ENCODE measurements at places on chromosomes 7 and 10. TPM values are rescaled to one million over a fixed set of nuclear protein-coding genes. Genes with fewer than 3 reads are reported as not detected.

- DNase-seq: no peak
Observed at GRCh38 chr10:66575251-66575855, 350.5 kb upstream of the LRRTM3 start.

DNA sequence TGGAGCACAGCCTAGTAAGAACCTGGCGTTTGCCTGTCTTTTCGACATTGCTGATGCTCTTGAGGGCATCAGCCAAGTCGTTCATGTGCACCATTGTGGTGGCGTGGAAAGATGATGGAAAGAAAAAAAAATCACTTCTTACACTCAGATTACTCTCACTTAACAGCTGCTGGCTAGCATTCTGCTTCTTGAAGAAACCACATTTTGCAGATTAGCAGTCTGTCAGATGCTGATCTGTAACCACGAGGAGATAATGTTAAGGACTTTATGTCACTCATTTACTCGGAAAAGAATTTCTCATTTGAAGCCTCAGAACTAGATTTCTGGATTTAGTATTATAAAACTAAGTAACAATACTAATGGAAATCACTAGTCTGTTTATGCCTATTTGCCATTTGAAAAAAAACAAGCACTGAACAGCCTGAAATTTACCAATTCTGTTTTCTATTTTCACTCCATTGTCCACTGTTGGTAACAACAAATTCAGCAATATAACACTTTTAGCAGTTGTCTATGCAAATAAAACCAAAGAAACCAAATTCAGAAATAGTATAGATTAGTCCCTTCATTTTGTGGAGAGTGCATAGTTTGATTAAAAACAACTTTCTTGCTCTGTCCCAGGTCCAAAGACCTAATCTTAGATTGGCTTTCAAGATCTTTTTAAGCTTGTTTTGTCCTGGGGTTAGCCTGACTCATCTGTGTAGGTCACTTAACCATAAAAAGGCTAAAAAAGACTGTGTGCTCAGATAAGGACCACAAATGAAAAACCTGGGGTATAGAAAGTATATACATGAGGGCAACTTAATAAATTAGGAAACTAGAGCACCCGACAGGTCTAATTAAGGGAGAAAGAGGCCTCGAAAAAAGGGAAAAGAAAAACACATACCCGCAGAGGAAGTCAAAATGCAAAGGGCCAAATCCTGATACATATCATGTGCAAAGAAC lies 67.5 kb downstream of the NT5C2 start:
- no peak for DNase-seq

DNA sequence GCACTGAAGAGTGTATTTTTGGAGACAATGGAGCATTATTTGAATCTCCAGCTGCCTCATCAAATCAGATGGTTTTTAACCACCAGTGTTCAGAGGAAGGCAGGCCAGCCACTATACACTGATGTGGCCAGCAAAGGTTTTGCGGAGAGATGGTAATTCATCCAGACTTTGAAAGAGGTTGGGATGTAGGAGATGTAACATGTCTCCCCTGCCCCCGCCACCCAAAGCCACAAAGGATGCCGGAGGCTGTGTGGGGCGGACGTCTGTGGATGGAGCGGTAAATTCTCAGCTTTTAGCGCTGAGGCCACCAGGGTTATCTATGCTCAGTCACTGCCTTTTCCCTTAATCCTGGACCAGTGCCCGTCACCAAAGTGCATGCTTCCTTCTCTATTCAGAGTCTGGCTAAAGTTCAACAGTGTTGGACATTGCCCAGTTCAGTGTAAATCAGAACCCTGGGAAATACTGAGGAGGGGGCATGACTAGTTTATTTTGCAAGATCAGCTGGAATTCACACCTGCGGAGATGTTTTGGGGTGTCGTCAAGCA lies 3.7 kb upstream of the TRIP6 start:
- no peak for DNase-seq

DNA sequence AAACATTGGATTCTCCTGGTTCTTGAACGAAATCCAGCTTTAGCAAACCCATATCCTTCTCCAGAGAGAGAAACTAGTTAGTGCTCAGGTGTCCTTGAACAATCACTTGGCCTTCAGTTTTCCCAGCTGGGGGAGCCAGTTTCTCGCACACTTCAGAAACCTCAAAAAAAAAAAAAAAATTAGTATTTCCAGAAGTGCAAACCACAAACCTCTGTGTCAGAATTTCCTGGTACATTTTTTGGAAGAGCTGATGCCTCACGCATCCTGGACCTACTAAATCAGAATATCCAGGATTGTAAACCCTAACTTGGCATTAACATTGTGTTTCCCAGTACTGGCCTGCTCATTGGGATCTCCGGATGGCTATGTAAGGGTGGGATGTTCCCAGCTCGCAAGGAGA lies 143.4 kb upstream of the EGR2 start:
- no peak for DNase-seq

- no peak for DNase-seq
Observed at GRCh38 chr7:128861957-128862570, 592 bp upstream of the ATP6V1F start.

GRCh38 chr10:35185260-35186034 lies 58.8 kb downstream of the CREM start:
- no peak for DNase-seq

GRCh38 chr10:71921324-71922027 lies 42.7 kb upstream of the CHST3 start:
- no peak for DNase-seq

GRCh38 chr7:37920305-37920848 lies at the start of gene EPDR1:
Gene EPDR1 (plus strand): TSS chr7:37920640. CDS start chr7:37920940, 300 bp downstream.
- peak; percentile 48 for DNase-seq

- DNase-seq: no peak
Observed at GRCh38 chr7:104795616-104796398, 218.2 kb upstream of the KMT2E start.

GRCh38 chr7:158837790-158838637 lies 8.7 kb upstream of the ESYT2 start:
- DNase-seq: peak; percentile 80

DNA sequence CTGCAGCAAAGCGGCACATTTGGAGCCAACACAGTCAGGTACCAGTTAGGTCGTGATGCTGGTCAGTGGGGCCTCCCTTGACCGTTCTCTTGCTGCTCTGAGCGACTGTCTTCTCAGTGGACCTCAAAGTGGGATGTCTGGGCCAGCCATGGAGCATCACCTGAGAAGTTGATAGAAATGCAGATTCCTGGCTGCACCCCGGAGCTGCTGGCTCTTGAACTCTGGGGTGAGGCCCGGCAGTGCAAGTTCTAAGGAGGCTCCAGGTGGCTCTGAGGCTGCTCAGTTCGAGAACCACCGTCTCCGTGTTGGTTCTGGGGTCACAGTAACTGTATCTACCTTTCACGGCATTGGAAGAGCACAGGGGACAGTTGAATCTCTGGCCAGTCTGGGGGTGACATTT lies 147.5 kb downstream of the WDR37 start:
- no peak for DNase-seq

GRCh38 chr7:155692317-155692716 lies 47.9 kb downstream of the RBM33 start:
- DNase-seq: no peak

GRCh38 chr10:28982974-28983373 lies 305.7 kb downstream of the BAMBI start:
- no peak for DNase-seq

GRCh38 chr7:5870311-5870710 lies 10.3 kb upstream of the OCM start:
- DNase-seq: no peak

TNS3 gene
- total RNA-seq: 56.6 TPM

All from Karpas-422 (cell line).